ENCODE measurements at places on chromosomes 2 and 18. TPM values are rescaled to one million over a fixed set of nuclear protein-coding genes. Genes with fewer than 3 reads are reported as not detected.
A peak's percentile ranks its signal among the peaks of the same experiment; 100 is the strongest.

GRCh38 chr18:7332452-7332851 lies 101.6 kb downstream of the LRRC30 start:
- DNase-seq: no peak

DNA sequence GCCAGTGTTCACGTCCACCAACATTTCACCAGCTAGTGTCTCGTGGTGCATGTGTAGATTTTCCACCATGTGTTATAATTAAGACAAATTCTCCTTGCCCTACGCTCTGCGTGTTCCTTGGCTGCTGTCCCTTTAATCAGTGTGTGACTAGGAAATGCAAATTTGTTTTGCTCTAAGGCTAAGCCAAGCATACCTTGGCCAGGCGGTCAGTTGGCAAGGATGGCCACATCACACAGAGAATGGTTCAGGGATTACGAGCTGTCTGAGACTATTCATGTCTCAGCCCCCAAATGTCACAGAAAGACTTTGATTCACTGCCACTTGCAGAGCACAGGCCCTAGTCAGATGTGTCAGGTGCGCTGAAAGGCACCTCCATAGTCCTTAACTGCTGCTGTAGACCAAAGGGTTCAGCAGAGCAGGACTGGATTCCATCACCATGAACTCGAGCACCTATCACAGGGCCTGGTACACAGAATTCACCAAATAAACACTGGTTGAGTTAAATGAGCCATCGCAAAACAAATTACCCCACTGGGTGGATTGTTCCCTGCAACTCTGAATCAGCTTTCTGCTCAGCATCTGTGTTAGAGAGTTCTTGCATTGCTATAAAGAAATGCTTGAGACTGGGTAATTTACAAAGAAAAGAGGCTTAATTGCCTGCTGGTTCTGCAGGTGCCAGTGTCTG lies 128.4 kb downstream of the CABLES1 start:
- no peak for DNase-seq

DNA sequence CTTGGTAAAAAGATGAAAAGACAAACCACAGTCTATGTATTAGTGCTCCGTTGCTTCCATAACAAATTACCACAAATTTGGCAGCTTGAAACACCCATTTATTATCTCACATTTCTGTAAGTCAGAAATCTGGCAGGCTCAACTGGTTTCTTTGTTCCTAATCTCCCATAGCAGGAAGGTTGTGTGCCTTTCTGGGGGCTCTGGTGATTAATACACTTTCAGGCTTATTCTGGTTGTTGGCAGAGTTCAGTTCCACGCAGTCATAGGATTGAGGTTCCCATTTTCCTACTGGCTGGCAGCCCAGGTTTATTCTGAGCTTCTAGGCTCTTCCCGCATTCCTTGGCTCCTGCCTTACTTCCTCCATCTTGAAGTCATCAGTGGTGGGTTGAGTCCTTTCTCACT lies 189.3 kb downstream of the ANAPC1 start:
- peak; percentile 80 for DNase-seq

- DNase-seq: no peak
Measured at GRCh38 chr2:10877651-10878111, 34.1 kb upstream of the KCNF1 start.

- DNase-seq: no peak
Measured at GRCh38 chr2:46635442-46635841, 156.1 kb downstream of the TMEM247 start.

- DNase-seq: no peak
Measured at GRCh38 chr2:127707890-127708648, 6.8 kb downstream of the SFT2D3 start.

GRCh38 chr18:44958455-44958854 lies 277.8 kb downstream of the SETBP1 start:
- no peak for DNase-seq

- no peak for DNase-seq
Measured at GRCh38 chr2:43609290-43609918, 13.6 kb upstream of the THADA start.

DNA sequence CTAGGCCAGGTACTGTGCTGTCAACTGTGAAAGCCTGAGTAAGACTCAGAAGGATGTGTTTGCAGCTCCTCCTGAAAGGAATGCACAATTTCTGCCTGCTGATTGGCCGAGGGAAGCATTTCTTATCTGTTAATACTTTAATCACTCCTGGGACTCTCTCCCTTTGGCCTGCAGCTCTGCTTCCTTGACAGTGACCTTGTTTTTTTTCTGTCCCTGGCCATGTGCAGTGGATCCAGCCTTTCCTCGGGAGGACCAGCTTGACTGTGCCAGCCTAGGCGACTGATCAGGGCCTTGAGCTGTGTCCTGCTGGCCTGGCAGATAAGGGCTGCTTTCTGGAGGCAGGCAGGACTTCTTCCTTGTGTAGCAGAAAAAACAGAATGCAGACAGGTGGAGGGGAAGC lies 10.0 kb downstream of the RNF144A start:
- DNase-seq: no peak

- DNase-seq: peak; percentile 85
Measured at GRCh38 chr2:210224941-210225672, at the start of gene ACADL. TSS of gene ACADL (minus strand) at chr2:210225447. CDS start at chr2:210225263, 184 bp downstream.

DNA sequence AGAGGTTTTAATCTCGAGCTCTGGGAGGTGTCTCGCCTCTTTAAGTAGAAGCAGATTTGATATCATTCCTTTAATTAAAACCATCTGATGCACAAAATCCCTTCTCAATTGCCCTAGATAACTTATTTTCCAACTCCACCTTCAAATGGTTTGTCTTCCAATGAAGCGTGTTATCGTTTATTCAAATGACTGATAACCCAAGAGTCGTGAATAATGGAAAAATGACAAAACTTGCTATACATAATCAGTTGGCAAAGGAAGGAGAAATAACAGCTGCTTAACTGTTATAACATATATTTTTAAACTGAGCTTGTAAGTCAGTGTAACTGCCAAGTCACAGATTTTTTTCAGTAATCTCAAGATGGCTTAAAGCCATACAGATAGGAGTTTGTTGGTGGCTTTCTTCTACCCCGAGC lies 144.6 kb downstream of the QPCT start:
- no peak for DNase-seq

DNA sequence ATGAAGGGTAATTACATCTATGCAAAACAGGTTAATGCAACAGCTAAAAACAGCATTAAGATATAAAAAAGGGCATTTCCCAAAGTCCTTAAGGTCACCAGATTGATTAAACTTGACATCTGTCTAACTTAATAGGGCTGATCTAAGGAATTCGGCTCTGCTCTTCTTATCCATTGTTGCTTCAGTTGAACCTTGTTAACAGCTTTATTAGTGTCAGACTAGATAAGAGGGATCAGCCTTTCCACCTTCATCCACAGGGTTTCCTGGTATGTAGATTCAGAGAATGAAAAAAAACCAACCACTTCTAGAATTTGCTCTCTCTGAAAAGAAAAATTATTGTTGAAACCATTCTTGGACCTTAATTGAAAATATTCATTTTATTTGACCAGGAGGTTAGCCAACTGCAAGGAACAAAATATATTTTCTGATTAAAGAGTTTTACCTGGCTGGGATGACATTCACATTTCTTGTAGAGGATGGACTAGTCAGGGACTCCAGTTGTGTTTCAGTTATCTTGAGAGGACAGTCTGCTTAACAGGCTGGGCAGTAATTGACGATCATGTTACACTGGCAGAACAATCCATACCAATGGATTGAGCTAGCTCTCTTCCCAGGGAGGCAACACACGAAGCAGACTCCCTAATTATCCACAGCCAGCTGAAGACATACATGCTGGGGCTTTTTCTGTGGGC lies 357.4 kb upstream of the ACVR2A start:
- no peak for DNase-seq

DNA sequence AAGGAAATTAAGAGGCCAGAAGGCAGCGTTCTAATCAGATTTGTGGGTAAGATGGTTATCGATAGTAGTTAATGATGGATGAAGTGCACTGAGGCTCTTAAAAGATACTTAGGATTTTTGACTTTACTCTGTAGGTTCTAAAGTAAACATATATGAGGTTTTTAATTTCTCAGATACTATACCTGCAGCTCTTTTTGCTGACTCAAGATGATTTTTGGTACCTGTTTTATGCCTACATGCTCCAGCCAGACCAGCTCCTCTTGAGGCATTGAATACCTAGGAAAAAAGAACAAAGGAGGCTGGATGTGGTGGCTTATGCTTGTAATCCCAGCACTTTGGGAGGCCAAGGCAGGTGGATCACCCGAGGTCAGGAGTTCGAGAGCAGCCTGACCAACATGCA lies 241.7 kb upstream of the FOSL2 start:
- DNase-seq: no peak

DNA sequence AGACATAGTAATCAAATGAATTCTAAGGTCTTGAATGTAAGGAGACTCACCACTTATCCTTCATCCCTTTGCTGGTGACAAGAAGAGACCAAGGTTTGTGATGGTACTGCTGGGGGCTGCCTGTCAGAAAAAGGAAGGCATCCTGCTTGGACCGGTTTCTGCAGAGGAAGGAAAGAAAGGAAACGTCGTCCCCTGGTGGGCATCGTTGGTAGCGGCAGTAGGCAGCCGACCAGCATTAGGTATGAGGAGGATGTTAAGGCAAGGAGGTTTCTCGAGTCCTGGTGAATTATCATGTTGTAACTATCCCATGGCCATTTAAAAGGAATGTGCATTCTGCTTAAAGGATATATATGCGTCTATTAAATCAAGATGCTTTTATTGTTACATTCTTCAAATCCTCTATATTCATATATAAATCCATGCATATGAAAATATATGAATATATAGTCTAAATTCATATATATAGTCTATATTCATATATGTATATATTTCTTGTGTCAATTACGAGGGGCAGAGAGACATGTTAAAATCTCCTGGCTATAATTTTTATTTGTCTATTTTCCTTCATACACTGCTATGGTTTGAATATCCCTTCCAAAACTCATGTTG lies 94.4 kb upstream of the TGFA start:
- DNase-seq: no peak

GRCh38 chr18:13530879-13531387 lies 195.4 kb downstream of the FAM210A start:
- DNase-seq: peak; percentile 91

- DNase-seq: no peak
Measured at GRCh38 chr2:160006475-160006874, 55.9 kb downstream of the PLA2R1 start.

DNA sequence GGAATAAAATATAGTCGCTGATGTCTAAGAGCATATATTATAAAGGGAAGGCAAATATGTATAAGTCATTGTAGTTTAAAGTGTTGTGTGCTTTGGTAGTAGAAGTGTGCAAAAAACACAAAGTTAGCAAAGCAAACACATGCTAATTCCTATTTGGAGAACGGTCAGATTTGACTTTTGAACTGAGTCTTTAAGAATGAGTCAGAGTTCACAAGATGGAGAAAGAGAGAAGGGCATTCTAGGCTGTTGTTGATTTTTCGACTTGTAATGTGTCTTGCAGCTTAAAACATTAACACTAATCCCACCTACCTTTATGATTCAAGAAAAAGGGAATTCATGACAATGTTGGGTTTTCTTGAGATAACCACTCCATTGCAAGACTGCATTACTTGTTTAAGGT lies 98.1 kb downstream of the CRIM1 start:
- no peak for DNase-seq

- DNase-seq: no peak
Measured at GRCh38 chr2:218743068-218743467, 32.4 kb downstream of the TTLL4 start.

GRCh38 chr2:226798422-226799210 lies 1.0 kb downstream of the IRS1 start:
- no peak for DNase-seq

DNA sequence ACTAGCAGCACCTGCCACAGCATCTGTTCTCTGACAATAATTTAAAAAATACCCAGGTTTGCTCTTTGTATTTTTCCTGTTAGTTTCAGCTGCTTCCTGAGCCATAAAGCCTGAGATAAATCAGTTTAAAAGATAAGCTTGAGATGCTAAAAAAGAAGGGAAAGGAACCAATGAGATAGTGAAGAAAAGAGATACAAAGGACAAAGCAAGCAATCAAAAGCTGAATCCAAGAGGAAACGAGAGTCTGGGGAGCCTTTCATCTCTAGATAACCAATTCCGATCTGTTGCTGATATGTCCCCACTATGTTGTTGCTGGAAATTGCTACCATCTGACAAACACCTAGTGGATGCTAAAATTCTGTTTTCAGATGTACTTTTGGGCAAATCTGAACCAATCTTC lies 201.4 kb downstream of the RBM43 start:
- no peak for DNase-seq

- DNase-seq: no peak
Measured at GRCh38 chr18:22536558-22536957, 118.8 kb upstream of the CTAGE1 start.

- peak; percentile 81 for DNase-seq
Measured at GRCh38 chr2:9206991-9207640, 504 bp downstream of the ASAP2 start.

DNA sequence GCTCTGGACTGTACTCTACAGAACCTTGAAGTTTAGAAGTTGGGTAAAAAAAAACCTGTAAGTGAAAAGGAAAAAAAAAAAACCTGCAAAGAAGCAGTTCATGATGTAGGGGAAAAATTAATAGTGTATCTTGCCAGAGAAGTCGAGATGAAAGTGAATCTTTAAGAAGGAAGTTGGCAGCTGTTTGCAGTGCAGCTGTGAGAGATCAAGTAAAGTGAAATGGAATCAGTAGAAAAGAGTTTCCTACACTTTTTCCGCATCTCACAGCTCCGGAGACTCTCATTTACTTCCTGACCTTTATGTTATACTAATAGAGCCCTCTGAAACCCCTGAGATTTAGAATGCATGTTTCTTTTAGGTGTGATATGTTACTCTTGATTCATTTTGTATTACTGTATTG lies 19.2 kb downstream of the RNMT start:
- no peak for DNase-seq

DNA sequence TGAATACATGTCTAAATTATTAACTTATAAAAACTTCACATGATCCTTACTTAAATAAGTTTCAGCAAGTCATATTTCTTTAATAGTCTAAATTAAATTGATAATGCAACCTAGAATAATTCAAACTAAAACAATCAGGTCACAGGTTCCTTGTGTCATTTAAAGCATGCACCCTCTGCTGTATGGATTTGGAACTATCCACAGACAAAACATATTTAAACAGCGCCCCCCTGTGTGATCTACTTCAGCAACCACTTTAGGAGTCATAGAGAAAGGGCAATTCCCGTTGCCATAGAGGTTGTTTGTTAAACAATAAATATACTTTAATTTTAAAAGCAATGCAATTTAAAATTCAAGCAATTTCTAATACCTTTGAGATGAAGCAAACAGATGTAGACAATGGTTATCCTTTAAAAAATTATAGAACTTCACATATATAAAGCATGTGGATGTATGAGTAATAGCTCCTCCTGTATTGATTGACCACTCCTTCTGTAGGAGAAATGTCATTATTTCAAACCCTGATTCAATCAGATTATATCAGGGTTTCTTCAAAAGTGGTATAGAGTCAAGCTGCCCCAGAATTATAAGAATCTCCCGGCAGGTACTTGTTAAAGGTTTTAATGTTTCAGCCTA lies 21.2 kb downstream of the GRB14 start:
- DNase-seq: no peak

GRCh38 chr2:180449171-180449915 lies 442.2 kb upstream of the CWC22 start:
- DNase-seq: no peak

- DNase-seq: peak; percentile 89
Measured at GRCh38 chr2:235779444-235779896, 285.6 kb downstream of the AGAP1 start.

TMEM169 gene
- total RNA-seq: 0.51 TPM

HOXD11 gene
- 5.3 TPM for total RNA-seq

SERPINB10 gene
- not detected for total RNA-seq

ANKRD62 gene
- 0.05 TPM for total RNA-seq

MARCHF4 gene
- total RNA-seq: not detected

CIB4 gene
- not detected for total RNA-seq

KCNG2 gene
- 0.56 TPM for total RNA-seq

ESPNL gene
- total RNA-seq: 0.24 TPM

TP53I3 gene
- total RNA-seq: 9.8 TPM

PTPRN gene
- not detected for total RNA-seq
